ENCODE measurements at places on chromosomes 1 and 21. TPM values are rescaled to one million over a fixed set of nuclear protein-coding genes. Genes with fewer than 3 reads are reported as not detected.

The TPRG1L gene
- 33.9 TPM for total RNA-seq

The SAMD13 gene
- 9.5 TPM for total RNA-seq

DNA sequence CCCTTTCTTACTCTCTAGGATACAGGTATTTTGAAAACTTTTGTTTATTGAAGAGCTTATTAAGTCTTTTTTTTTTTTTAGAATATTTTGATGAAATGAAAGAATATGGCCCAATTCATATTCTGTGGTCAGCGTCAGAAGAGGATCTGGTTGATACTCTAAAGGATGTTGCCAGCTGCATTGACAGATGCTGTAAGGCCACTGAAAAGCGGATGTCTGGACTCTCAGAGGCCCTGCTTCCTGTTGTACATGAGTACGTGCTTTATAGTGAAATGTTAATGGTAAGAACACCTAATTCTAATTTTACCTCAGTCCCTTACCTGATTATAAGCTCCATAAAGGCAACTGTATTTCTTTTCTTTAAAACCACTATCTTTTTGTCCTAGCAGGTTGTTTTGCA is 37.1 kb downstream of the SNX7 start:
- no peak overlapping the region for H3K4me3 ChIP-seq
- H3K27ac ChIP-seq: no peak overlapping the region
- no peaks in the 10 kb centered on the region for H3K4me1 ChIP-seq
- H3K27me3 ChIP-seq: no peaks in the 10 kb centered on the region
- peaks cover 7% of the 10 kb centered on the region for H3K36me3 ChIP-seq

The GUCA2B gene
- total RNA-seq: not detected

The CDCA8 gene
- 0.33 TPM for total RNA-seq

The GJA9 gene
- total RNA-seq: not detected

- no peaks in the 10 kb centered on the region for H3K36me3 ChIP-seq
- H3K27me3 ChIP-seq: no peaks in the 10 kb centered on the region
These were observed 142.8 kb downstream of the HUNK start for GRCh38 chr21:32015461-32016139.

DNA sequence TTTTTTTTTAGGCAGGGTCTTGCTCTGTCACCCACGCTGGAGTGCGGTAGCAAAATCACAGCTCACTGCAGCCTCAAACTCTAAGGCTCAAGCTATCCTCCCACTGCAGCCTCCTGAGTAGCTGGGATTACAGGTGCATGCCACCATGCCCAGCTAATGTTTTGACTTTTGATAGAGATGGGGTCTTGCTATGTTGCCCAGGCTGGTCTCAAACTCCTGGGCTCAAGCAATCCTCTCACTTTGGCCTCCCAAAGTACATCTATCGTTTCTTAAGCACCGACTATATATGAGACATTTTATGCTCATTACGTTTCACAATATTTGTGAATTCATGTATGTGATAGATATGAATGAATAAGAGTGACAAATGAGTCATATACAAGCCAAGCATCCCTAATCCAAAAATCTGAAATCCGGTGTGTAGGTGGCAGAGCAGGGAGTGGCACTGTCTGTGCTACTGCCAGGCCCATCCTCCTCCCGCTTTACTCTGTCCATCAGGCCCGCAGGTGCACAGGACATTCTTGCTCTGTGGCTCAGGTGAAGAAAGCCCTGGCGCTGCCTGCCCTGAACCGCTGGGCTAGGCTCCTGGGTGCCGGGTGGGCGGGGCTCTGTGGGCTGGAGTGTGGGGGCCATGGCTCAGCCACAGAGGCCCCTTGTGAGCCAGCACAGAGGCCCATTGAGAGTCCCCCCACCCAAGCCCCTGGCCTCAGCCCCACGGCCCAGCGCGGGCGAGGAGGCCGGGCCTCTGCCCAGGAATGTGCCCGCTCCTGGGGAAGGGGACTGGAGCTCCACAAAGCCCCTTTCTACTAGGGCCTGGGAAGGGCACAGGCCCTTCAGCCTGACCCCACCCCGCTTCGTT is 45.3 kb downstream of the HSPG2 start:
- no peak overlapping the region for H3K4me3 ChIP-seq
- H3K27me3 ChIP-seq: no peaks in the 10 kb centered on the region
- no peak for DNase-seq
- peaks cover 42% of the 10 kb centered on the region for H3K36me3 ChIP-seq

DNA sequence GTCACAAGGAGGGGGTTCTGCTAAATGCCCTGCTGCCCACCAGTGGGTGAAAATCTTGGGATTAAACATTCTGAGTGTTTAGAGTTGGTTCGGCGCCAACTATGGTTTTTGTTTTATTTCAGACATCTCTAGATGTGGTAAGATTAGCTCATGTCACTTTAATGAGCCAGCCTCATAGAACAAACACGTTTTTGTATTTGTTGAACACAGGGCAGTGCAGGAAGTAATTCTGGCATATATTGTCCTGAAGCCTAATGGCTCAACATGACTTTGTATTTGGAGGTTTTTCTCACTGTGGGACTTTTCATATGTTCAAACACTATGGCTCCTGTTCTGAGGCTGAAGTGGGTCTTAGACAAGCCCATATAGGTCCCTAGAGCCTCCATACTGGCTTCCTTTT is 107.8 kb downstream of the NGF start:
- H3K36me3 ChIP-seq: no peaks in the 10 kb centered on the region
- no peaks in the 10 kb centered on the region for H3K4me1 ChIP-seq
- no peak overlapping the region for H3K27ac ChIP-seq
- no peak overlapping the region for H3K4me3 ChIP-seq
- DNase-seq: no peak

GRCh38 chr1:172252321-172252720 is 168.2 kb upstream of the C1orf105 start:
- H3K27ac ChIP-seq: no peak overlapping the region
- no peaks in the 10 kb centered on the region for H3K4me1 ChIP-seq
- no peak for DNase-seq
- H3K27me3 ChIP-seq: no peaks in the 10 kb centered on the region
- no peak overlapping the region for H3K4me3 ChIP-seq

The SYT6 gene
- 1.4 TPM for total RNA-seq

The LCE1D gene
- total RNA-seq: not detected

GRCh38 chr1:169964206-169964605 is 70.5 kb upstream of the SCYL3 start:
- no peak overlapping the region for H3K4me3 ChIP-seq
- H3K36me3 ChIP-seq: no peaks in the 10 kb centered on the region
- H3K27ac ChIP-seq: no peak overlapping the region
- DNase-seq: no peak

- H3K27me3 ChIP-seq: no peaks in the 10 kb centered on the region
- H3K4me1 ChIP-seq: no peaks in the 10 kb centered on the region
- no peaks in the 10 kb centered on the region for H3K36me3 ChIP-seq
- H3K4me3 ChIP-seq: no peak overlapping the region
- no peak for DNase-seq
These were observed 133.4 kb downstream of the LHX4 start for GRCh38 chr1:180363246-180363995.

- DNase-seq: no peak
- no peak overlapping the region for H3K27ac ChIP-seq
- H3K4me1 ChIP-seq: peaks cover 4% of the 10 kb centered on the region
- H3K4me3 ChIP-seq: no peak overlapping the region
- H3K36me3 ChIP-seq: no peaks in the 10 kb centered on the region
These were observed 72.1 kb downstream of the S1PR1 start for GRCh38 chr1:101308935-101309333.

DNA sequence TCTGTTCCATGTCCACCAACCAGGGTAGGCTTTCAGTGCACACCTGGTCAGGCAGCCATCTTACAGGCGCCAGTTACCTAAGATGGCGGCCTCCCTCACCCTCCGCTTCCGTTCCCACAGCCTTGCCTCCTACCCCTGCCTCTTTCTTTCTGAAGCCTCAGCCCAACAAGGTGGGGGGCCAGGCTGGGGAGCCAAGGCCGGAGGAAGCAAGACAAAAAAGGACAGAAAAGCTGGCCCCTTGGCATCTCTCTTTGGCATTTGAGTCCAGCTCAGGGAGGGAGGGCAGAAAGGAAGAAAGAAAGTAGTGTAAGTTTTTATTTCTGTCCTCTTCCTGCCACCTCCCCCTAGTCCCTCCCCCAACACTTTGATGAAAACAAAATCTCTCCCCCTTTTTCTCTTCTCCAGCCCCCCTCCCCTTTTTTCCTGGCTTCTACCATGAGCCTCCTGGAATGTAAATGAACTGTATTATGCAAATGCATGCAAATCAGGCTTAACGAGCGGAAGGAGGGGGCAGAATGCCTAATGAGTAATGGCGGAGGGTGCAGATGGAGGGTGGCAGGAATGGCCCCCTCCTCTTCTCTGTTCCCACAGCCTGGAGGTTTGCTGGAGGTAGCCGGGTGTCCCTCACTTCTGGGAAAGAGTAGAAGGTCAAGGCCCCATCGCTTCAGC is 43.8 kb downstream of the RHBG start:
- no peak for DNase-seq
- H3K4me3 ChIP-seq: no peak overlapping the region
- peaks cover 4% of the 10 kb centered on the region for H3K27me3 ChIP-seq
- H3K36me3 ChIP-seq: no peaks in the 10 kb centered on the region

All from thyroid gland (tissue), 4 donors.